ENCODE measurements at places on chromosomes 4 and X. TPM values are rescaled to one million over a fixed set of nuclear protein-coding genes. Genes with fewer than 3 reads are reported as not detected.

- DNase-seq, result no peak
Observed at GRCh38 chr4:17370818-17371217, 141.1 kb downstream of the QDPR start.

DNA sequence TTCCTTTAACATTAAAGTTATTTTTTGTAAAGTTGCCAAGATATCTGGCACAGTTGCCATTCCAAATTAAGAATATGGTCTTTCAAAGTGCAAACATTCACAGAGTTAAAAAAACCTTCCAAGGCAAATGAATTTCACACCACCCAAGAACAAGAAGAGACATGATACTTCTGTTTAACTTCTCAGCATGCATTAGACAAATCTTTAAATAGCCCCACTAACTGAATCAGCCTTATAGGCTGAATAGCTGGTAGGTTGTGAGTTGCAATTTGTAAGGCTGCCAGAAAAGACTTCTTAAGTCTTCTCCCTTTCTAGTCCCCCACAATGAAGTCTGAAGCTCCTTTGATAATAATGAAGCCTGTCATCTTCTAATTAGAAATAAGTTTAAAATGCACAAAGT is 95.6 kb downstream of the MAPK10 start:
- DNase-seq, result no peak

DNA sequence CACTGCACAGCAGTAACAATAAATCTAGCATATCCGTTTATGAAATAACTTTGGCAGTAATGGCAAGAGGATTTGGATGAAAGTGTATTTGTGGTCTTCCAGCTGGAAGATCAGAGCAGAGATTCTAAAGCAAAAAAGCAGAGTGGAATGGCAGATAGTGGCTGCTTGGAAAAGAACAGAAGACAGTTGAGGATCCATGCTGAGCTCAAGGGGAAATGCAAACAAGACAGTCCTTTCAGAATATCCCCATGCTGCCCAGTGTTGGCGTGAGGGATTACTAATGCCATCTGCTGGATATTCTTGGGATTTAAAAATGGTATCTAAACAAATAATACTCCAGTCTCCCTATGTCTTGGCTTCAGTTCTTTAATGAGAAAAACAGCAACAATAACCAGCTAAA is 629.1 kb upstream of the ATOH1 start:
- no peak for DNase-seq

Gene PLAC1
- total RNA-seq, result 0.24 TPM

DNA sequence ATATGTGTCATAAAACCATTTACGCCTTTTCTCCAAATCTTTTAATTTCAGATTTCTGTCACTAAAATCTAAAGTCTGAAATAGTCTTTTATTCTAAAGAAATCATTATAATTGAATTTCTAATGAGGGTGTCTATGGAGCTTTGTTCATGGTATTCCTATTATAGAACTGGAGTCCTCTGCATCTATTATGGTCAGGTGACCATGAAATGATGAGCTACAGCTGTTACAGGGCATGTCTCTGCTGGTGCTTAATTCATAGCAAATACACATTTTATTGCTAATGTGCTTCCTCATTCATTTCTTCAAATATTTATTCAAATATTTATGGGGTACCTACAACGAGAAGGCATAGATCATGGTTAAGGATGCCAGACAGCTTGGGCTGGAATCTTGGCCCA is 126.1 kb downstream of the NAA11 start:
- no peak for DNase-seq

DNA sequence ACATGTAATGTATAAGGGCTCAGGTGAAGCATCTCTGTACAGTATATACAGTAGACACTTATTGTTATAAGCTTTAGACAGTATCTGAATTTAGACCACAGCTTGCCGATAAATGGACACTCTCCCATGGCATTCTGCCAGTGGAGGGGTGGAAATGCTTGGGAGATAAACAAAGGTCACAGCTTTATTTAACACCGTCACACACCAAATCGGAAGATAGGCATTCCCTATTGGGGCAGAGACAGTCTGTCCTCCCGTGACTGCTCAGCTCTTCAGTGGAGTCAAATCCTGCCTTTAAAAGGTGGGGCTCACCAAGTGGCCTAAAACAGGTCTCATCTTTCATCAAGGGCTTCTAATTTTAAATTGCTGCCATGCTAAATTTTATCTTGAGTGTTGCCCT is 178.8 kb downstream of the CAMK2D start:
- DNase-seq, result no peak

Gene PPP2R3B
- total RNA-seq, result 54.1 TPM

Gene GYG2
- total RNA-seq, result 0.38 TPM

Measured in thymus (tissue), 14 donors.